ENCODE measurements at places on chromosomes 6 and 20.
A peak's percentile ranks its signal among the peaks of the same experiment; 100 is the strongest.

DNA sequence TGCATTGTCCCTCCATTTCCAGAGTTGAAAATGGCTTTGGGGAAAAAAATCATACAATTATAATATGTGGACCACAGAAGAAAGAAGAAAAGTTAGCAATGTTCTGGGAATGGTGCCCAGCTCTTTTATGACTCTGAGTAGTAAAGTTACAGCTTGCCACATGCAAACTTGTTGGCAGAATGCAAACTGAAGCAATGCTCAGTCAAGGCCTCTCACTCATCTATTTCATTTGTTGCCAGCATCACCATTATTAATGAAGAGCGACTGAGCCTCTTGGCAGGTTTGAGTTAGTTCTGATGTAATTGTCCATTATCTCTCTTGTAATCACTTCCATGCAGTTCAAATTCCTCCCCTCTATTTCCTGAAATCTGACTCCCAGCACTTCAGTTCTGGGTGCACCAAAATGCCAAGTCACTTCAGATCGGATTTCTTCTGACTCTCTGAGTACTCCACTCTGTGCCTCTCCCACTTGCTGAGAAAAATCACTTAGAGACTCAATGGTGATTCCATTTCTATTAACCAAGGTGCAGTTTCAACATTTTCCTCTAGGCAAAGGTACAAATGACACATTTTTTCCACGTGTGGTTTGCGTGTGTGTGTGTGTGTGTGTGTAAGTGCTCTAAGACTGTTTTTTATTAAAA, 154.4 kb upstream of the STMND1 start:
- DNase-seq = peak; percentile 6

DNA sequence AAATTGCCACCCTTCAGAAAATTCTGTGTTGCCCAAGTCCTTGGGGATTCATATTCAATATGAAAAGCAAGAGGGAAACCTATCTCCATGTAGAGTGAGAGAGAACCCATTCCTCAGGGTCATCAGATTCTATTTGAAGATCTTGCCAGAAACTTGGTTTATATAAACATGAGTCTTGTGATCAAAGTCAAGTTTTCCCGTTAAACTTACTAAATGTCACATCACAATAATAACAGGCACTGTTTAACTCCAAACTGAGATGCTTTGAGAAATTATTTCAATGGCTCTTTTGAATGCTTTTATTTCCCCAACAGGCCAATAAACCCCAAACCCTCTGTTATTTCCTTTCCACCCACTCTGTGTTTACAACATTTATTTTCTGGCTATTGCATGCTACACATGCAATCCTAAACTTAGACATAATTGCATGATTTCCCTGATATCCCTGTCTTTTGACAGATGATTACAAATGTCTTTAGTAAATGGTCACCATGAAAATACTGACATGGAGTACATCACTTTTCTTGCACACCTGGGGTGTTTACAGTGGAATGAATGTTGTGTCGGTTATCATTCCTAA, 31.1 kb upstream of the SSTR4 start:
- no peak for DNase-seq

DNA sequence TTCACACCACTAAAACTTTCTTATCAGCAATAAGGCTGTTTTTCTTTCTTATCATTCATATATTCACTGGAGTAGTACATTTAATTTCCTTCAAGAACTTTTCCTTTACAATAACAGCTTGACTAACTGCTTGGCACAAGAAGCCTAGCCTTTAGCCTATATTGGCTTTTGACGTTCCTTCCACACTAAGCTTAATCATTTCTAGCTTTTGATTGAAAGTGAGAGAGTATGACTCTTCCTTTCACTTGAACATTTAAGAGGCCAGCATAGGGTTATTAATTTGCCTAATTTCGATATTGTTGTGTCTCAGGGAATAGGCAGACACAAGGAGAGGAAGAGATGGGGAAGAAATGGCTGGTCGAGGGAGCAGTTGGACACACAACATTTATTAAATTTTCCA, 23.6 kb downstream of the THEMIS start:
- DNase-seq = no peak

- DNase-seq = peak; percentile 66
These were observed 121.3 kb upstream of the SLC22A16 start for GRCh38 chr6:110597761-110598160.
